Astrocyte of the cerebellum (primary cell): ENCODE measurements at places on chromosomes 12 and 14.

DNA sequence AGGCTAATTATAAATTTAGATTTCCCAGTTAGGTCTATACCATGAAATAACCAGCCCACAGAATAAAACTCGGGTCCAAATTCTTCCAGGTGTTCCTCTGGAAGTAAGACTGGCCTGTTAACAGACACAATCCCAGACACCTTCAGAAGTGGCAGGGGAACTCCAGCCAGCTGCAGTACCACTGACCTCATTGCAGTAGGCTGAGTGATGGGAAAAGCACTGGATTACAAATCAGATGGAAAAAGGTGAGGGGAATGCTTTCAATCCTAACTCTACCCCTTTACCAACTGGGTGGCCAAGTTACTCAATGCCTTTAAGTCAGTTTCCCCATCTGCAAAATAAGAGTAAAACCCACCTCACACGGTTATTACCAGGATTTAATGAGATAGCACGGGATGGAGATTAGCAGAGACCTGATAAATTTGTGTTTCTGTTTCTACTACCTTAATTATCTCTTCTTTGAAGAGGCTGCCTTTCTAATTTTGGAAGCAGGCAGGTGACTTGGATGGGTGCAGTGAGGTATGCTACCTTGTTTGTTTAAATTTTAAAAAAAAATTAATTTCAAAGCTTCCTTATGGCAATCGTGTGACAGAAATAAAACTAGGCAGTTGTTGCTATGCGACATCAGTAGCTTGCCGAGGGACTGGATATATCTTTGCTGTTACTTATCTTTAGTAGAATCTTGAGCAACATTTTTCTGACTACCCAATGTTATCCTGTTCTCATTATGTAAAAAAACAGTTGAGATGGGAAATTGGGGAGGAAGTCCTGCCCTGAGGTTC is 167.3 kb upstream of the GRIN2B start:
- DNase-seq: no peak

DNA sequence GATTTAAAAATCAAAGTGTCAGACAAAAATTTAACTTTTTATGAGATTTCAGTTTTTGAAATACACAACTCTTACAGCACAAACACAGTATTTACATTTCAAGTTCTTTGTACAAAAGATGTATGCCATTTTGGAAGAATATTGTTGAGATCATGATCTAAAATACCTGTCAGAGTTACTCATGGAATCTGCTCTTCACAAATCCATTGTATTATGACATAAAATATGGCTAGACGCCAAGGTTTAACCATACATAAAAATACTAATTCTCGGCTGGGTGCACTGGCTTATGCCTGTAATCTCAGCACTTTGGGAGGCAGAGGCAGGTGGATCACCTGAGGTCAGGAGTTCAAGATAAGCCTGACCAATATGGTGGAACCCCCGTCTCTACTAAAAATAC is 6.2 kb upstream of the SYCP3 start:
- no peak for DNase-seq

DNA sequence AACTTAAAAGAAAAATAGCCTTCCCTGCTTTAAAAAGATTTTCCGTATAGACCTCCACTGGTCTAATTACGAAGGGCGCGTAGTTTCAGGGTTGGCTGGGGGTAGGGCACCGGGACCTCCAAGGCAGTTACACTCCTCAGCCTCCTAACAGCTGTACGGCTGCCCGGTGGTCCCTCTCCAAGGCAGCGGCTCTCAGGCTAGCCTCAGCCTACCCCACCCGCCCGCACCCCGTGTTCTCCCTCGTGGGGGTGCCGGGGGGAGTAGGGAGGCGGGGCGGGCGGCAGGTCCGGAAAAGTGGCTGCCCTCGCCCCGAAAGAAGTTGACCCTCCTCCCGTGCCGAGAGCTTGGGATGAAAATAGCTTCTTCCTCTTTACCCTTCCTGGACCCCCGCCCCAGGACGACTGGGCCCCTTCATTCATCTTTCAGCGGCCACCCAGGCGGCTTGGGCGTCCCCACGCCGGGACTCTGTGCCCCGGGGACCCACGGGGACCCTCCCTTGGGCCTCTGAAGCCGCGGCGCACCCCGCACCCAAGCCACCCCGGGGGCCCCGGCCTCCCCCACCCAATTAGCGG is 991 bp upstream of the RCOR1 start:
- DNase-seq: no peak

GRCh38 chr14:22252686-22253085 is 336.3 kb downstream of the DAD1 start:
- DNase-seq: no peak

DNA sequence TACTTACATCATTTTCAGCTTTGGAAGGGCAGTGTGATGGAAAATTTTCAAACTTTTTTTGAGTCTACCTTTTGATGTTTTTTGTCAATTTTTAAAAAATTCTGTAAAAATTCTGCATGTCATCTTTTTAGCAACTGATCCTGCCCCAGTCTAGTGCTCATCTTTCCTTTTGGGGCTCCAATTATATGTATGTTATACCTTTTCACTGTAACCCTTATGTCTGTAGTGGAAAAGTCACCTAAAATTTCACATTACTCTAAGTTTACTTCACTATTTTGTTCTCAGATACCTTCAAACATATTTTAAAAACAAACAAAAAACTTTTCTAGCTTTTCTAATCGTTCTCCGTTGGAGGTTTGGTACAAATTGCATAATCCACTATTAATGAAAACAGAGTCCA is 32.5 kb upstream of the MYRFL start:
- DNase-seq: no peak

GRCh38 chr14:105093038-105093430 is 27.8 kb upstream of the GPR132 start:
- DNase-seq: no peak

- no peak for DNase-seq
Observed at GRCh38 chr14:105853907-105854599, 327.7 kb downstream of the TMEM121 start.

- peak; percentile 99 for DNase-seq
Observed at GRCh38 chr14:99215277-99215676, 56.7 kb downstream of the BCL11B start.

DNA sequence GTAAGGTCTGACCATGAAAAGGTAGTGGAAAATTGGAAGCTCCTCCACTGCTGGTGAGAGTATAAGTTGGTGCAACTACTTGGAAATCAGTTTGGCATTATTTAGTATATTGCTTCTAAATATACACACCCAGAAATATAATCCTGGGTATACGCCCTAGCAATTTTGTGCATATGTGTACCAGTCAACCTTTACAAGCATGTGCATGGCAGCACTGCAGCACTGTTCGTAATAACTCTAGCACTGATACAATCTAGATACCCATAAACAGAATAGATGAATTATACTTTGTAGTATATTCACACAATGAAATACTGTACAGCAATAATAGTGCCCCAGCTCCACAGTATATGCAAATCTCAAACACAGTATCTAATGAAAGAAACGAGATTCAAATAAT is 265.9 kb downstream of the EMP1 start:
- DNase-seq: no peak

GRCh38 chr12:65093606-65094005 is 27.5 kb downstream of the WIF1 start:
- DNase-seq: no peak

- DNase-seq: peak; percentile 50
Observed at GRCh38 chr14:56630707-56631106, 51.1 kb downstream of the TMEM260 start.

DNA sequence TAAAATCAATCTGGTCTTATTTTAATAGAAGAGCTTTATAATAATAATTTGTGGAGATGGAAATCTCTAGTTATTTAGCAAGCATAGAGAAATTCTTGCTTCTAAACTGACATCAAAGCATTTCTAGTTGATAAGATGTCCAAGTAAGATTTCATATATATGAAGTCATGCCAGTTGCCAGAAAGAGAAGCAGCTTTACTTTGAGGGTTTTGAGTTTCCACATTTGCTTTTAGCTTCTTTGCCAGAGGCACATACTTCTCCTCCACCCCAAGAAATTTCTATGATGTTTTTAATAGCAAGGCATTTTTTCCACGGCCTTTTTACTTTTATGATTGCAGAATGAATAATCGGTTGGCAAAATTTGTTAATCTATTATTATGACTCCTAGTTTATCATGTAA is 24.2 kb upstream of the YAF2 start:
- DNase-seq: no peak

DNA sequence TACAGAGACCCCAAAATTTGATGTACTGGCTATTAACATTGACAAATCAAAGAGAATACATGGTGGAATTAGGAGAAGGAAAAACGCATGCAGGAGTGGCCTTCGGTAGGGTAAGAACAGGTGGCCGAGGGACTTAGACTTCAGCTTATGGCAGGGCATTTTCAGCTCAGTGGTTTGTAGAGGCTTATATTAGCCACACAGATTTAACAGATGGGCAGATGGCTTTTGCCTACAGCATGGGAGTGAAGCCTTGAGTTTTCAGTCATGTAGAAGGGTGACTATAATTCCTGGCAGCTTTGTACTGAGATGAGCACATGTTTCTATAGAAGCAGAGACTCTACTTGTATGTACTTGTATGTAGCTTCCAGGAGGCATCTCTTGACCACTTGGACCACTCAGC is 40.9 kb upstream of the PLEKHA5 start:
- DNase-seq: no peak

- no peak for DNase-seq
Observed at GRCh38 chr14:88750945-88751344, 41.8 kb downstream of the EML5 start.

GRCh38 chr12:88266806-88267360 is 124.8 kb downstream of the TMTC3 start:
- peak; percentile 28 for DNase-seq

DNA sequence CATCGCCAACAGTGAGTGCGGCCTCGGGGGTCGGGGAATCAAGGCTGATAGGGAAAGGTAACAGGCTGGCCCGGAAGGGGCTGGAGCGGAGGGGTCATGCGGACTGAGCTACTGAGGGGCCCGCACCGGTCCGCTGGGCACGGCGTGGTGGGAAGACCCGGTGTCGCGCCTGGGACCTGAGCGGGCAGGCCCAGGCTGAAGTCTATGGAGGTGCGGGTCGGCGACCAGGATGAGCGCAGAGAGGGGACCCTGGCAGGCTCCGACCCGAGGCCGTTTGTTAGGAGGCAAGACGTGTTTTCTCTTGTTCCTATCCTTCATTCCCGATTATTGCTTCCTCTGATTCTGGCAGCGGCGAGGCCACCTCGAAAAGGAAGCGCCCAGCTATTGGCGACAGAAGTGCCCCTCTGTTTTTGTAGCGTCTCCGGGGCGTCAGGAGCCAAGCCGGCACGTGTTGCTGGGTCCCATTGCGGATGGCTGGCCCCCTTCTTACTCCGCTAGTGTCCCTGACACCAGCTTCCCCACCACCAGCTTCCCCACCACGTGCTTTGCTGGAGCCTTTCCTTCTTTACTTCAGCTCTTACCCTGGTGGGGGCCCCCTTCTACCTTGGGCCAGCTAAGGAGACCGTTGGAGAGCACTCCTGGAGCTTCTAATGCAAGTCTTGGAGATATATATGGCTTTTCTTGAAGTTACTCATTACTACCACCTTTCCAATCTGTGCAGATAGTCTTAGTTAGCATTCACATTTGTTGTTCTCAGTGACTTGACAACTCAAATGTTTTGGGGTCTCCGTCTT is 653 bp downstream of the PA2G4 start:
- DNase-seq: no peak

DNA sequence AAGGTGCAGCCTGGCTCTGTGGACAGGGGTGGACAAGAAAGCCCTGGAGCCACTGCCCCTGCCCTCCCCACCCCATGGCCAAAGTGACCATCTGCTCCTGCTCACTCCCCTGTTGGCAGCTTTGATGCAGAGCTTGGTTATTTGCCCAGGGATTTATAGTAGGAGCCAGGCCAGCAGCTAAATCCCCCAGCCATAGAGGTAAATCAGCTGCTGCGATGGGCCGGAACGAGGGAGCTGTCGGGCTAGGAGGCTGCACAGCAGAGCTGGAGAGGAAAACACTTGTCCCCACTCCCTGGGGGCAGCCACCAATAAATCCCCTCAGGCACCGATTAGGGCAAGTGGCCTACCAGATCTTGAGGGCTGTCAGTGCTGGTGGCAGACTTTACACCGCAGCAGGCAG is 26.0 kb downstream of the SMUG1 start:
- no peak for DNase-seq
